ENCODE measurements at places on chromosomes 12 and 14. TPM values are rescaled to one million over a fixed set of nuclear protein-coding genes. Genes with fewer than 3 reads are reported as not detected.

DNA sequence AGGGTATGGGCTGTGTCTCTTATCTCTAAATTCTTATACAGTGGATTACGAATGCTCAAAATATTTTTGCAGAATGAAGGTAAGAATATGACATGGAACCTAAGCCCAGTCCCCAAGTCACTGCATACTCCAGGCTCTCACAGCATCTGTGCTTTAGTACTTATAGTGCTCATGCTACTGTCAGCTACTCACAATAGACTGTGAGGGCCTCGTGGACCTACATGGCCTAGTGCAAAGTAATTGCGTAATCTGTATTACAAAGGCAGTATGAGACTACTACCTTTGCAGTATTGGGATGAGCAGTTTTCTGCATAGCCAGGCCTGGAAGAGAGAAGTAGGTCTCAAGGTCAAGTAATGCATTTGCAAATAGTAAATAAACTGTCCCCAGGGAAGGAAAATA is 27.9 kb downstream of the VWF start:
- DNase-seq: no peak

- DNase-seq: no peak
Measured at GRCh38 chr14:65564370-65564769, 151.8 kb downstream of the FUT8 start.

- peak; percentile 99 for DNase-seq
Measured at GRCh38 chr12:25250744-25251730, at the start of gene KRAS. Gene KRAS, minus strand, starts transcription at chr12:25250929.

- peak; percentile 96 for DNase-seq
Measured at GRCh38 chr14:21070610-21071224, 613 bp downstream of the ARHGEF40 start.

- no peak for DNase-seq
Measured at GRCh38 chr14:28830115-28830534, 63.5 kb downstream of the FOXG1 start.

- DNase-seq: peak; percentile 51
Measured at GRCh38 chr12:52537101-52537500, 15.8 kb downstream of the KRT71 start.

GRCh38 chr14:97077253-97077653 is 280.1 kb downstream of the VRK1 start:
- DNase-seq: no peak

GRCh38 chr14:23719225-23719985 is 83.2 kb downstream of the DHRS2 start:
- DNase-seq: no peak

DNA sequence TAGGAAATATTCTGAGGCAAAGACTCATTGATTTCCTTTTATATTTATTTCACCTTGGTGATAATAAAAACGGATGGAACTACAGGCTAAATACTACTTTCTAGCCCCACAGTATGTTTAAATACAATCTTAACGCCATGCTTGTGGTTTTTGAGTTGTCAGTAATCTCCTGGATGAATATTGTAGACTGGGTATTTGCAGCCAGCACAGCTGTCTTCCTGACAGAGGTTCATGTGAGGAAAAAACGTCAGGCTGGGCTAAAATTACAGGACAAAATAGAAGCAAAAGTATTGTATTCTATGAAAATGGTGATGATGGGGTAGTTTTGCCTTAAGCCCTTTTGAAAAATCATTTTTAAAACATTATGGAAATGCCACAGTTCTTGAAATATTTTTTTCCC is 140.9 kb downstream of the CCDC91 start:
- DNase-seq: no peak

DNA sequence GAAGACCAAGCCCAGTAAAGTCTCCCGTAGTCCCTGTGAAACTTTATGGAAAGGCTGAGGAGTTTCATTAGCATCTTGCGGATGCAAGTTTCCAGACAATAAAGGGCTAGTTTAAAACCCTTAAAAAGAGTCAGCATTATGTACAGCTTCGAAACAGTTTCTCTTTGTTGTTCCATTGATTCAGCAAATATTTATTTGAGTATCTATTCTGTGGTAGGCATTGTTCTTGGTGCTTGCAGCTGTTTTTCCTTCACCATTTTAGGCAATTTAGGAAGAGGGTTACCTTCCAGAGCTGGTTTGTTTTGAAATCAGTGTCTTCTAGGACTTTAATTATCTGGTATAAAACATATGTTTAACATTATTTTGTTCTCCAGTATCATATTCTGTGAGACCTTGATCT is 1.5 kb downstream of the SLIRP start:
- DNase-seq: no peak

DNA sequence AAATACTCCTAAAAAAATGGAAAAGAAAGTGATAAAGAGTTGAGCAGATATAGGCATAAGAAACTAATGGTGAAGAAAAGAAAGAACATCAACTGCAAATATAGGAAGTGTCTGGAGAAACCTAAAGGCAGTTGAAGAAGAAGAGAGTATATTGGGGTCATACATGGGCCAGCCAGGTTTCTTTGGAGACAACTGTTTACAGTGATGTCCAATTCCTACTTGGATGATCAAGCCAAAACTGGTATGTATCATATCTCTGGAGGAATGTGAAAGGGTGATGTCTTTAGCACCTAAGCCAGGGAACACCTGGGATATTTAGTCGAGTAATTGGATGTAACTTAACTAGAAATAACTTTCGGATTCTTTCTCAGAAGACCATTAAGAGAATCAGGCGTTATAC is 129.3 kb upstream of the FLRT2 start:
- DNase-seq: no peak

- DNase-seq: no peak
Measured at GRCh38 chr12:126718365-126718764, 1548.6 kb upstream of the TMEM132C start.

- peak; percentile 96 for DNase-seq
Measured at GRCh38 chr14:37197421-37198272, at the start of gene MIPOL1. Gene MIPOL1, plus strand, starts transcription at chr14:37197937. Its CDS starts 49,952 bp downstream, at chr14:37247889.

DNA sequence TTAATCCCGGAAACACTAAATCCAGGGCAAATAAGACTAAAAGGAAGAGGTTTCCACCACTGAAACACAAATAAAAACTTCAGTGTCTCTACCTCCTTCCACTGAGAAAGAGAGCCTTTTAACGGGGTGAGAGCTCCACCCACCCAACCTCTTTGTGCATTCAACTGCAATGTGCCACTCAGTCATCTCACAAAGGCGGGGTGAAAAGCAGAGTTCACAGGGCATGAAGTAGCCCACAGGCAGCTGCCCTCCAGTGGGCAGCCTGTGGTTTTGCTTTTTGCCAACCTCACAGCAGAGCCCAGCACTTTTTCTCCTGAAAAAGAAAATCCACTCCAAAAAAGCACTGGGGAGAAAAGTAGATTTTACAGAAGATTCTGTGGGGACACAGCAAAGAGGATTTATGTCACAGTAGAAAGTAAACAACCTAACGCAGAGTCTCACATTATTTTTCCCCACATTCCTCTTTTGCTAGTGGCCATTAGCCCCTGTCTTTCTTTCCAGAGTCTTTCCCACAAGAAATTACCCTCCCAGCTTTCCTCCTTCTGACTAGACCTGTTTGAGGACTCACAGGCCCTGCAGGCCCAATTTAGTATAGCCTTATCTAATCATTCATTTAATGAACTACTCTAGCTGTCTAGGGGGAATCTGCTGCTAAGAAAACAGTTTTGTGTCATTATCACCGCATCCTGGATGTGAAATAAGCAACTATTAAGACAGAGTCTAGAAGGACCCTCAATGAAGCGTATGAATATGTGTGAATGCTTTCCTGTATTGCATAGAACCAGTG is 753.8 kb upstream of the FOXG1 start:
- no peak for DNase-seq

DNA sequence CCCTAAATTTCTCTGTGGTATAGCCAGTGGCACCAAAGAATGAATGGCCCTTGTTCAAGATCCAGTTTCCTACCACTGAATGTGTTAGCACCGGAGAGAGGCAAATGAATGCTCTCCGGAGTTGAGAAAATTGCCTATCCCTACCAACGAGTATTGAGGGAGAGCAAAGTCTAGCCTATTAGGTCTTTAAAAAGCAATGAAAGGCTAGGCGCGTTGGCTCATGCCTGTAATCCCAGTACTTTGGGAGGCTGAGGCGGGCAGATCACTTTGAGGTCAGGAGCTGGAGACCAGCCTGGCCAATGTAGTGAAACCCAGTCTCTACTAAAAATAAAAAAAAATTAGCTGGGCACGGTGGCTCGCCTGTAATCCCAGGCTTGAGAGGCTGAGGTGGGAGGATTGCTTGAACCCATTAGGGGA is 898 bp upstream of the RAB15 start:
- DNase-seq: no peak

DNA sequence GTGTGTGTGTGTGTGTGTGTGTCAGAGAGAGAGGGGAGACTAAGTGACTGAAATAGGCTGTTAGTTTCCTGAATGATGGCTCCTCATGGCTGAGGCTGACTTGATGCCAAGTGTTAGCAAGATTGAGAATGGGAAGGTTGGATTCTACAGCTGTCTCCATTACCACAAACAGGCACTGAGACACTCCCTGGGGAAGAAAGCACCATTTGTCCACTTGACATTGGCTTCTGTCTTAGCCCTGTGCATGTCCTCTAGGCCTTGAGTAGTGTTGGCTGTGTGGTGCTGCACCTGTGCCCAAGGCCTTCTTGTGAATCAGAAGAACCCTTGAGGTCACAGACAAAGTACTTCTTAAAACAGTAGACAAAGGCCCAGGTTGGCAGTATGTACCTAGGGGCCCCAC is 15.6 kb downstream of the ERG28 start:
- no peak for DNase-seq

DNA sequence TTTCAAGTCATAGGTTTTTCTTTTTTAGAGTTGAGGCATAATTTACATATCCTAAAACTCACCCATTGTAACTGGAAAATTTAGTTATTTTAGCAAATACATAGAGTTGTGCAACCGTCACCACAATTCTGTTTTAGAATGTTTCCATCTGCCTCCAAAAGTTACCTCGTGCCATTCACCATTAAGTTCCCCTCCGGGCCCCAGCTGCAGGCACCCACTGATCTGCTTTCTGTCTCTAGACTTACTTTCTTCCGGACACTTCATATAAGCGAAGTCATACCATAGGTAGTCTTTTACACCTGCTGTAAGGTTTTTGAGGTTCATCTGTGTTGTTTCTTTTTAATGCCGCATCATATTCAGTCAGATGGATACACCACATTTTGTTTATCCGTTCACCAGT is 28.7 kb downstream of the PPP2R5C start:
- no peak for DNase-seq

DNA sequence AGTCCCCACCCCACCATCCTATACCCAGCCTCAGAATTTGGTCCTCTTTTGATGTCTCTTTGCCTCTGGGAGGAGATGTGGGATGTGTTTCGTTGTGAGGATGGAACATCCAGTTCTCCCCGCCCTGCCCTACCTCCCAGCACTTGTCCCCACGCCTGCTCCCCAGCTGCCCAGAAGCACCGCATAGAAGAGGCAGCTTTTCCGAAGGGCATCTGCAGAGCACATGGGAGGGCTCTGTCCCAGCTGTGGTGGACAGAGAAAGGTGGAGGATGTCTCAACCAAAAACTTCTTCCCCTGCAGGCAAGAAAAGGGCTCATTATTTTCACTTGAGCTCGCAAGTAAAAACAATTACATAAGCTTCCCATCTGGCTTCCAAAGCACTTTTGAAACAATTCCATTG is 302.6 kb downstream of the PCNX1 start:
- no peak for DNase-seq

GRCh38 chr14:78593949-78594348 is 423.8 kb downstream of the NRXN3 start:
- no peak for DNase-seq

DNA sequence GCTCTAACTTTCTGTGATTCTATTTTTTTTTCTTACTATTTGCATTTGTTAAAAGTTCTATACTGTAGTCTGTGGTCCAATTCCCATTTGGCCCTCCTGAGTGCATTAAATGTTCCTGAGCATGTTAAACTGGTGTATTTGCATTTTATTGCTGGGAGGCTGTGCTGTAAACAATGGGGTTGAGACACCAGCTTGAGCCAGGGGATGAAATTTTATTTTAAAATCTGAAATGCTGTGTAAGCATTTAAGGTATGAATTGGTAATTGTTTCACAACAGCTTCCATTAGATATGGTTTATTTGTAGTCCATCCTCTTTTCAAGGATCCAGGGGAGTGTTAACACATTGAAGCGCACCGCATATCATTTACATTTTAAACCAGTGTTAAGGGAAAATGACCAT is 89.9 kb upstream of the RFX4 start:
- DNase-seq: no peak

DNA sequence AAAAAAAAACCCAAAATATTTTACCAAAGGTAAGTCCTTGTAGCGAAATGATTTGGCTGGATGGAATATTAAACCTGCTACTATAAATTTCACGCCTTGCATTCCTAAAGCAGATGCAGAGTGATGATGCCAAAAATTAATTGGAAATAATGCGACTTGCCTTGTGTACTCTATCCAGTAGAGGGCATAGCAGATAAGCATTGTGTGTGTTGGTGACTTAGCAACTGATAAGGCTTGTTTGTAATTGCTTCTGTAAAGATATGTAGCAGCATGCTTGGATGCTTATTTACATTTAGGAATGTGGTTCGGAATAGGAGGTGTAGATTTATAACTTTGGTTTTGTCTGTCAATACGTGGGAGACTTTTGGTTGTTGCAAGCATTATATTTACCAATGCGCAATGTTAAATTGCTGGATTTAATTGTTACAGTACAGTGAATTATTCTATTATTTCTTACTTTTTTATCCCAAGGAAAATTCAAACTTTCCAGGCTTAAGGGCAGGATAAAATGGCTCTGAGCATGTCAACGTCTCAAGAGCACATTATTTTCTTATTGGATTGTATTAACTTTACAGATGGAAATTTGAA is 80.5 kb downstream of the TMEM260 start:
- peak; percentile 76 for DNase-seq

DNA sequence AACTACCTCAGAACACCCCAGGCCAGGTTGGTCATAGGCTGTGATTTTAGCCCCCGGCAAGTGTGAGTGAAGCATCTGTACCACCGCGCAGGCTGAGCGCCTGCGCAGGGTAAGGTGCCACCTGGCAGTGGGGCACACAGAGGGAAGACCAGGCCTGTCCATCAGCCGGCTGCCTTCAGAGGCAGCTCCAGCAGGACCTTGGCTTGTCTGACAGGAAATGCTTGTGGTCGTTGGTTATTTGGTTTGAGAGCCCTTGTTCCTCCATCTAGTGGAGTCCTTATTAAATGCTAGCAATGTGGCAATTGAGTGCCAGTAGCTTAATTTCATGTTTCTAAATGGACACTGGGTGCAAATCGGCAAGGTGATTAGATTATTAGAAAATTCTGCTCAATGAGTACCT is 27.5 kb downstream of the SLC25A29 start:
- peak; percentile 96 for DNase-seq

The TMEM179 gene
- total RNA-seq: not detected

The CHGA gene
- total RNA-seq: not detected

The GYS2 gene
- total RNA-seq: not detected

The CIROP gene
- not detected for total RNA-seq

The FBLN5 gene
- 27.7 TPM for total RNA-seq

The ADGRD1 gene
- total RNA-seq: 0.72 TPM

Data from osteoblast (primary cell).